Activated CD4-positive, CD25-positive, alpha-beta regulatory T cell (primary cell): ENCODE measurements at places on chromosomes 5 and 9.

GRCh38 chr5:131280417-131280816, 16.6 kb downstream of the CDC42SE2 start:
- DNase-seq, result no peak

- DNase-seq, result no peak
These were observed 1752.9 kb downstream of the MAT2B start for GRCh38 chr5:165258197-165258771.

- no peak for DNase-seq
These were observed 264.4 kb downstream of the SH3GL2 start for GRCh38 chr9:17843236-17843635.

GRCh38 chr5:167452136-167452535, 839.3 kb upstream of the WWC1 start:
- DNase-seq, result no peak

GRCh38 chr5:37889612-37890317, 49.9 kb upstream of the GDNF start:
- no peak for DNase-seq

- DNase-seq, result no peak
These were observed 15.6 kb downstream of the AK8 start for GRCh38 chr9:132862533-132862932.

DNA sequence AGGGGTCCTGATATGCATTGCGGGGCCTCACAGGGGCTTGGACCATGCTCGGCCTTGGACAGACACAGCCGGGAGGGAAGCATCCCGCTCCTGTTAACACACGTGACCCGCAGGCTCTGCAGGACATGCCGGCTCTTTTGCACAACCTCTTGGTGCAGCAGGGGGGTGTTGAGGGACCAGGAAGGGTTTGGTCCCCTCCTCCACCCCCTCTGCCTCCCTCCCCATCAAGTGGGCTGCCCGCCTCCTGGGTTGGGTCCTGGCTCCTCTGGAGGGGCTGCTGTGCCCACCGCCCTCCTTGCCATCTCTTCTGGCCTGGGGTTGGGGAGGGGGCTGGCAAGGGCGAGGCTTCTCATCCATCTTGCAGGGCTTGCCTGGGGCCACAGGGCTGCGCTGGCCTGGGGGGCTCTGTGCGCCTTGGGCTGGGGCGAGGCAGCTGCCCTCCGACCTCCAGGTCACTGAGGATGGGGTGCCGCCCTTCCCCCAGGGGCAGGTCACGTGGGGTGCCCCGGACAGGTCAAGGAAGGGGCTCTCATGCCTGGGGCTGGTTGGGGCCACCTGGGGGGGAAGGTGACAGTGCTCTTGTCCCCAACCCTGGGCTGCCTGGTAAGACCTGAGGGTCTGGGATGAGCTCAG, 16.8 kb upstream of the SLC9A3 start:
- DNase-seq, result no peak

DNA sequence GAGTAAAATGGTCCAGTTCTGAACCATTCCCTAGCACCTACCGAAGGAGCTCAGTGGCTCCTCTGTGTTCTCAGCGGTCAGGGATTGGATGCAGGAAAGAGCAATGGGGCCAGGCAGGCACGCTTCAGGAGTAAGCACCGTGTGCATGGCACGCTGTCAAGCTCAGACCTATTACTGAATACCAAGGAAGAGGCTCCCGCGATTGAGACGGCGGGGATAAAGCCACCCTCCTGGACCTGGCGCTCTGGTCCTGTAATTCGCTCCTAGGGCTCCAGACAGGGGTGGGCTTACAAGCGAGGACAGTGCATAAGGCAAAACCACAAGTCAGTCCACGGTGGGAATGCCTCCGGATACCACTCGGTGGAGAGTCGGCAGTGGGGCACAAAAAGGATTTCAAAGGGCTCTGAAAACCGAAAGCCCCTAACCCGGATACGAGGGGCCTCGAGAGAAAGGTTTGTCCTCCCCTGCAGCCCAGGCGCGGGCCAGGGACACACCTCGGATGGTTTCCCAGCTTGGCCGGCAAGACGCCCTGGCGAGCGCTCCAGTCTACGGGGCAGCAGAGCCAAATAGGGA, 988 bp downstream of the OXCT1 start:
- DNase-seq, result no peak

DNA sequence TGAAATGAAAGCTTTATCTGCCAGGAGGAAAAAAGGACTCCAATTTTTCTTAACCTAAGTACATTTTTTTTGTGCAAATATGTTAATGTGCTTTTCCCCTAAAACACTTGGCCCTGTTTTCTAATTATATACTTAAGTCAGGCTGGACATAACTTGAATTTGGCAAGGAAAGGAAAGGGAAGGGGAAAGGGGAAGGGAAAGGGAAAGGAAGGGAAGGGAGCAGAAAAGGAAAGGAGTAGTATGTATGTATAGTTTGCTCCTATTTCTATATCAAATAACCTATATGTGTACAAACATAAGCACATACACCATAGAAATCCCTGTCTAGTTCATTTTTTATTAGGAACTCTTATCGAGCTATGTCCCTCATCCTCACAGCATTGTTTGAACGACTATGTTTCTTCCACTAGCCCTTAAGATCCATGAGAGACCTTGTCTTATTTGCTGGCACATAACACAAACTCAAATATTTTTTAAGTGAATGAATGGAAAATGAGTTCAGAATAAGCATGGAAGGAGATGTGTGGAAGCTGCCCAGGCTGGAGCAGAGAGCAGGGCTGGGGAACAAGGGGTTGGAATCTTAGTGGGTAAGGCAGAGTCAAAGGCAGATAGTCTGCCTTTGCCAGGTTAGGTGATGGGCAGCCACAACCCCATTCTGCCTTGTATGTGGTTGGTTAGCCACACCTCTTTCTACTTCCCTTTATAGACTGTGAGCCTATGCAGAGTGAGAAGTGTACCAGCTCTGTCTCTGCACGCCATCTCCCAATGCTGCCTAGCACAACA, 70.0 kb downstream of the KLHL3 start:
- DNase-seq, result no peak

- DNase-seq, result no peak
These were observed 112.9 kb downstream of the AOPEP start for GRCh38 chr9:94839398-94839797.

DNA sequence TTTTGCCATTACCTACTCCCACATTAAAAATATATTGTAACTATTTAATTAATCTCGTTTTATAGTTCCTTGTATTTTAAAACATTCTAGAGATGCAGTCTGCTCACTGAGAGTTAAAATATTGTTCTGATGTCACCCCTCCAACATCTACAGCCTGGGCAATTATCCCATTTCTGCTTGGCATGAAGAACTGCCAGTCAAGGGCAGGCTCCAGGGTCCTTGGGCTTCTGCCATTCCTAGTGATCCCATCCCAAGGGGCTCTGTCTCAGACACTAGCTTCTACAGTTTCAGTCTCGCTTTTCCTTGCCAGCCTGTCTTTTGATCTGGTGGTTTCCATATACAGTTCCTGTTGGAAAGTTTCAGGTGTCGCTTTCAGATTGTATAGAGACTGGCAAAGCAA, 287.2 kb downstream of the TMEM232 start:
- no peak for DNase-seq

DNA sequence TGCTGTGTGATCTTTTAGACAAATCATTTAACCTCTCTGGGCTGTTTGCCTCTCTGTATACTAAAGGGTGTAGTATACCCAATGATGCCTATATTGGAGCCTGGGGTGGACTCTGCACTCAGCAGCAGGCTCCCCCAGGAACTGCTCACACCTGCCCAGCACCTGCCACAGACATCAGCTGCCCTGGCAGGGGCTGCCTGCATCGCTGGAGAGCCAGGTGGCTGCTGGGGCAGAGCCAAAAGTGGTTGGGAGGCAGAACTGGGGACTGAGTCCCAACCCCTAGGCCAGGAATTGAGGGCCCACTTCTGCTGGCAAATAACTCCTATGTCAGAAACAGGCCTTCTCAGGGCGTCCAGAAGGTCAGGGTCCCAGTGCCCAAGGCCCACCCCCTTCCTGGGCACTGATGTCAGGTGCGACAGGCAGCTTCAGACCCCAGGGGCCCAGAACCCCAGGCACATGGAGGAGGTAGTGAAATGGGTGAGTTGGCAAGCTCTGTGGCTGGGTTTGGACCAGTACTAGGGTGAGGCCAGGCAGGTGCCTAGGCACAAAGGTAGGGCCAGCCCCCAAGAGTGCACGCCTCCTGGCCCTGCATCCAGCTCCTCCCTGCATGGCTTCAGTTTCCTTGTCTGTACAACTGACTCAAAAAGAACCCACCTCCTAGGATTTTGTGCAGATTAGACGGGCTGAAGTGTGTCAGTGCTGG, 5.8 kb downstream of the UNC5A start:
- no peak for DNase-seq

DNA sequence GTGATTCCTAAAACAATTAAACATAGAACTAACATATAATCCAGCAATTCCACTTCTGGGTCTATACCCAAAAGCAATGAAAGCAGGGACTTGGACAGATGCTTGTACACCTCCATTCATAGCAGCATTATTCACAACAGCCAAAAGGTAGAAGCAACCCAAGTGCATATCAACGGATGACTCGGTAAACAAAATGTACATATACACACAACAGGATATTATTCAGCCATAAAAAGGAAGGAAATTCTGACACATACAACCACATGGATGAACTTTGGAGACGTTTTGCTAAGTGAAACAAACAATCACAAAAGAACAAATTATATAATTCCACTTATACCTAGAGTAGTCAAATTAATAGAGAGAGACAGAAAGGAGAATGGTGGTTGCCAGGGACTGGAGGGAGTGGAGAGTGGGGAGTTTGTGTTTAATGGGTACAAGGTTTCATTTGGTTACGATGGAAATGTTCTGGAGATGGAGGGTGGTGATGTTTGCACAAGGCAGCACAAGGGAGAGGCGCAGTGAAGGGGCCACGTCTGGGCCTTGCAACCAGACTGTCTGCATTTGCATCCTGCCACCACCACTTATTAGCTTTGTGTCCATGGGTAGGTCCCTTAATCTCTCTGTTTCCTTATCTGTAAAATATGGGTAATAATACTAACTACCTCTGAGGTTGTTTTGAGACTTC, 36.3 kb upstream of the RLN1 start:
- no peak for DNase-seq

- DNase-seq, result no peak
These were observed 254.5 kb downstream of the PBX3 start for GRCh38 chr9:126001581-126002225.

DNA sequence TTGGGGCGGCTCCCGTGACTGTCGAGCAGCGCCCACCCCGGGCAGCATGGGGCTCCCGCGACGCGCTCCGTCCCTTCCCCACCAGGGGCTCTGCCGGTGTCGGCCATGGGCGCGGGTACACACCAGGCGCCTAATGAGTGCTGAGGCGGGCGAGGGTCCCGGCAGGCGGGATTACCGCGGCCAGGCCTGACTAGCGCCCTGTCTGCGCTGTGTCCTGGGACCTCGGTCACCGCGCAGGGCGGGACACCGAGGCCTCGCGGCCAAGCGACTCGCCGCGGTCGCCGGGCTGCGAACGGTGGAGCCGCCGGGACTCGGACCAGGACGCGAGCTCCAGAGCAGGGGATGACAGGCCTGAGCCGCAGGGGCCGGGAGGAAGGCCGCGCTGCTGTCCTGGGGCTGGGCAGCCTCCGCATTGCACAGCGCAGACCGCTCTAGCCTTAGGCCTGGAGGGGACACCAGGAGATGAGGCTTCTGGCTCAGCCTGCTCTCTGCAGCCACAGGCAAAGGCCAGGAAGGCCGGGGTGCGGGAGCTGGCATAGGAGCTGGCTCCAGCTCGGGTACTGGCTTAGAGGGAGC, 14.1 kb downstream of the LCN10 start:
- DNase-seq, result no peak

DNA sequence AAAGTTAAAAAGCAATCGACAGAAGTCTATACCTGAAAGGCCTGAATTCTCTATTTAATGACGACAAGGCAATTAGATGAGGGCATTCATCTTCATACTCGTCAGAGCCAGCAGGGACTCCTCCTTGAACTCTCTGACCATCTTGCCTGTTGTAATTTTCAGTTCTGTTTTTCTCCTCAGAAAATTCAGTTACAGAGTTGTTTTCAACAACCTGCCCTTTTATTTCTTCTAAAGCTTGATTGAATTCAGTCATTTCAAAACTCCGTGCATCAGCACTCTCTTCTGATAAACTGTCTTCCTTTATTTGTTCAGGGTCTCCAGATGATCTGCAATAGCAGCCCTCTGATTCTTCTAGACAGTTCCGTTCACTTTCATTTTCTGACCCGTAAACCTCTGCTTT, 15.6 kb downstream of the RIOK2 start:
- DNase-seq, result no peak

GRCh38 chr9:122387536-122387935, 16.7 kb downstream of the PTGS1 start:
- no peak for DNase-seq
